Stimulated activated CD4-positive, alpha-beta T cell treated with anti-CD3 and anti-CD28 coated beads, Interleukin-15, amount 100 ng/mL, for 1 hour (primary cell): ENCODE measurements at places on chromosomes 3 and 15.

GRCh38 chr3:168058481-168058880 lies 37.2 kb downstream of the GOLIM4 start:
- no peak for DNase-seq

DNA sequence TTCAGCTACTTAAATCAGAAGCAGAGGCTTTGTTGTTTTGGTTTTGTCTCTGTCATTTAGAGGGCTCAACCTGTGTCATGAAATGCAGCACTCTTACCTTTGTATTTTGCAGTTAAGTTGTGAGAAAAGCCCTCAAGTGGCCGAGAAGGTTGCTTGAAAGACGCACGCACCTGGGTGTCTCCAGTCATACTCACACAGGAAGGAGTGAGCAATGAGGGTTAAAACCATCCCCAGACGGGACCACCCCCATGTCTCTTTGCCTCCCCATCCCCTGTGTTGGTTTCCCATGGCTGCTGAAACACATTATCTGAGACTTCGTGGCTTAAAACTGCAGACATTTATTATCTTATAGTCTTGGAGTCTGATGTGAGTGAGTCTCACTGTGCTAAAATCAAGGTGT lies 376.1 kb upstream of the CFAP20DC start:
- no peak for DNase-seq

GRCh38 chr3:131733086-131733841 lies 230.5 kb upstream of the MRPL3 start:
- no peak for DNase-seq

GRCh38 chr15:43920254-43920600 lies 93.4 kb downstream of the WDR76 start:
- DNase-seq = no peak

- DNase-seq = no peak
Observed at GRCh38 chr15:66955871-66956585, 109.4 kb upstream of the SMAD3 start.

DNA sequence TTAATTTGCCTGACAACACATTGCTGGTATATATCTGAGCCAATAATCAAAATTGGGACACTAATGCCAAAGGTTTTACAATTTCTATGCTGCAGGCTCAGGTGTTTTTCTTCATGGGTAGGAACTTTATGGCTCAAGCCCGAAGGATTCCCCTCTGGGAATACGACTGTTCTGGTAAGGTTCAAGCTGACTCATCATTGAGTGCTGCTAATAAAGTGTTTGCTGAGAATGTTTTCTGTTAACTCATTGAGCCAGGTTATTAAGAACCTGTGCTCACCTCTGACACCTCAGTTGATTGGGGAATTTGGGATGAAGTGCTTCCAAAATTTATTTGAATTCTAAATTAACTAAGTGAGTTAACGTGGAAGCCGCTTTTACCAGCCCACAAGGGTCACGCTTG lies 135.8 kb upstream of the CTDSPL start:
- DNase-seq = no peak
